WTC11 (cell line): ENCODE measurements at places on chromosomes 2 and 18. TPM values are rescaled to one million over a fixed set of nuclear protein-coding genes. Genes with fewer than 3 reads are reported as not detected.

HOXD13 gene
- total RNA-seq, result not detected in 3 replicates

SCYGR5 gene
- total RNA-seq, result not detected in 3 replicates

CACNB4 gene
- total RNA-seq, result 4.7 to 7.2 TPM (median 6.9 TPM) in 3 replicates

METTL4 gene
- 9.8 to 14.7 TPM (median 10.5 TPM) in 3 replicates for total RNA-seq

NYAP2 gene
- total RNA-seq, result not detected in 3 replicates

THUMPD2 gene
- total RNA-seq, result 13.6 to 19.6 TPM (median 14.7 TPM) in 3 replicates

SNORC gene
- total RNA-seq, result 2.8 to 3.4 TPM (median 3.4 TPM) in 3 replicates

SPC25 gene
- 23.2 to 29.2 TPM (median 28.6 TPM) in 3 replicates for total RNA-seq

ACKR3 gene
- 0.94 to 1.4 TPM (median 1.3 TPM) in 3 replicates for total RNA-seq

DNA sequence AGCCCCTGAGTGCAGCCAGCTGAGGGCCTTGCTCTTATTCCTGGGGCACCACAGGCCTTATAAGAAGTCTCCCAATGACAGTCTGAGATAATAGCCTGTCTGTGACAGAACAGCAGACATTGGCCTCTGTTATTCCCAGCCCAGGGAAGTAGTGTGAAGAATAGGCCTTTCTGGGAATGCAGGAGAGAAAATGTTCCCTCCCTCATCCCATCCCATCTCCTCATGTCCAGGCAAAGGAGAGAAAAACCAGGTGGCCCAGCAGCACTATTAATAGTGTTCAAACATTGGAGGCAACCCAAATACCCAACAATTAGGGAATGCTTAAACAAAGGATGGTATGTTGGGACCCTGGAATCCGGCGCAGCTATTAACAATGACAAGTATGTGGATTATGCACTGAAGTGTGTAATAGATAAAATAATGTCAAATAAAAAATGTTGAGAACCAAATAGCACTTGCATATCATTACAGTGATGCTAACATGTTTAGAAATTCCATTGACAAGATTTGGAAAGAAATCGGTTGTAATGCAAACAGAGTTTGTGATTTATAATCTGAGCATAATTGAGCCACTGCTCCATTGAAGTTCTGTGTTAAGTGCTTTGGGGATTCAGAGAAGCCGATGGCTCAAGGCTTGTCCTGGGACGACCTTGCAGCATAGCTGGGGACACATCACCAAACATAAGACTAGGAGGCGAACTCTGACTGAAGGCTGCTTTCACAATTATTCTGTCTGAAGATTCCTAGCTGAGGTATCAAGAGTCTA lies 69.3 kb downstream of the LBH start:
- DNase-seq, result no peak

DNA sequence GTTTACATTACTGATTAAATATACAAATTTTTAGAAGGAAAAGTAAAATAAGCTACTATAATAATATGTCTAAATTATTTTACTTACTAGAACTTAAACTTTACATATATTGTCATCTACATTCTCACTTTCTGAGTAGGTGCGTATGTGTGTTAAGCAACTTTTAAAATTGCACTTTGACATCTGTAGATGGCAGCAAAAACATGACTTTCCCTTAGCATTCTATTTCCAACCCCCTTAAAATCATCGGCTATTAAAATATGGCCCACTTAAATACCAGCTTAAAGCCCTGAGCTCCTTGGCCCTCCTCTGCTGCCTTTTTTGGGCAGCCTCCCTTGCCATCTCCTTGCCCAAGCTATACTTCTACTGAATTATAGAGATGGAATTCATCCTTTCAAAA lies 78.0 kb downstream of the UPP2 start:
- DNase-seq, result no peak

DNA sequence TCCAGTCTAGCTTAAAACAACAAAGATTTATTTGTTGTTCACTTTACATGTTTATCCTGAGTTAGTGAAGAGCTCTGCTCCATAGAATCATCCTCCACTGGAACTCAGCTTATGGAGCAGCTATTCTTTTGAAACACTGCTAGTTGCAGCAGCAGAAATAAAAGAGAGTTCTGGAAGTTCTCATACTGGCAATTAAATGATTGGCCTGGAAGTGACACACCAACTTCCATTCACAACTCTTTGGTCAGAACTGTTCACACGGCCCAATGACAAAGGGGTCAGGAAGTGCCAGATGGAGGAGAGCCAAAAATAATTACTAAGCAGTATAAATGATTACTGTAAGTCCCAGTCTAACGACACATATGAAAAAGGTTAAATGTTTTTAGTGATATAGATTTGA lies 39.1 kb downstream of the FBXO11 start:
- DNase-seq, result no peak

GRCh38 chr2:234003972-234004617 lies 46.4 kb upstream of the SPP2 start:
- no peak for DNase-seq

DNA sequence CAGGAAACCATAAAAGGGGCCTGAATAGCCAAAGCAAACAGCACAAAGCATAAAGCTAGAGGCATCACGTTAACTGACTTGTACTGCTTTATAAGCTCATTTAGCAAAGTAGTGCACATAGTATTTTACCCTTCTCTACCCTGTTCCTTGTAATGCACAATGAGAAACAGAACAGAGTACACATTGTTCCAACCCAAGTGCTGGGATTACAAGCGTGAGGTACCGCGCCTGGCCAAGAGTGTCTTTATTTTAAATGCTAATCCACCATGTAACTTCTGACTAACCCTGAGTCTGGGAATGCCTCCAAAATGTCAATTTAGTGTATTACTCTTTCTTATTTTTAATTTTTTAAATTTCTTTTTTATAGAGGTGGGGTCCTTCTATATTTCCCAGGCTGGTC lies 46.4 kb upstream of the STON1 start:
- no peak for DNase-seq

GRCh38 chr2:136323935-136324334 lies 206.0 kb upstream of the CXCR4 start:
- no peak for DNase-seq

GRCh38 chr2:136065384-136065783 lies 52.6 kb downstream of the CXCR4 start:
- DNase-seq, result no peak

- no peak for DNase-seq
Measured at GRCh38 chr18:79355433-79356335, 40.0 kb upstream of the NFATC1 start.

DNA sequence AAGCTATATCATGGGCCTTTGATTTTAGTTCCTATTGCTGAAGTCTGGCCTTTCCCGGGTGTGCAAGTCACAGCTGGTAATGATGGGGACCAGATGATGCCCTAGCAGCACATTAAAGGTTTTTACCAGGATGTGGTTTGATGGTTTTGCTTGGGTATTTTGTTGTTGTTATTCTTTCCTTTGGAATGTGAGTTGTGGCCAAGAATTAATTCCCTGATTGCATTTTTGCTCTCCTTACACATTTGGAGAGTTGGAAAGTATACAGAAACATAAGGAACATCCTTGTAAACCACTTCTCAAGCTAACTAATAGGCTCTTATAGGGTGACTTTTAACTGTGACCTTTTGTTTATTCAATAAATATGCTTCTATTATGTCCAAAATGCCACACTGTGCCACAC lies 154.1 kb upstream of the MMADHC start:
- no peak for DNase-seq

- DNase-seq, result peak; percentile 65
Measured at GRCh38 chr2:50746526-50746925, 285.4 kb downstream of the NRXN1 start.

- DNase-seq, result no peak
Measured at GRCh38 chr18:78169174-78169864, 810.3 kb upstream of the SALL3 start.

DNA sequence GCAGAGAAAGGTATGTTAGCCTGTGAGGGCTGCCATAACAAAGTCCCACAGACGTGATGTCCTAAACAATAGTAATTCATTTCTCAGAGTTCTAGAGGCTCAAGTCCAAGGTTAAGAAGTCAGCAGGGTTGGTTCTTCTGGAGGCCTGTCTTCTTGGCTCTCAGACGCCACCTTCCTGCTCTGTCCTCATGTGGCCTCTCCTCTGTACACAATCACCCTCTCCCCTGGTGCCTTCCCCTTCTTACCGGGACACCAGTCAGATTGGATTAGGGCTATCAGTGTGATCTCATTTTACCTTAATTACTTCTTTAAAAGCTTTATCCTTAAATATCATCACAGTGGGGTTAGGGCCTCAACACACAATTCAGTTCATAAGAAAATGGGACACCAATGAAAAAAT lies 860.5 kb downstream of the RNF144A start:
- DNase-seq, result no peak

DNA sequence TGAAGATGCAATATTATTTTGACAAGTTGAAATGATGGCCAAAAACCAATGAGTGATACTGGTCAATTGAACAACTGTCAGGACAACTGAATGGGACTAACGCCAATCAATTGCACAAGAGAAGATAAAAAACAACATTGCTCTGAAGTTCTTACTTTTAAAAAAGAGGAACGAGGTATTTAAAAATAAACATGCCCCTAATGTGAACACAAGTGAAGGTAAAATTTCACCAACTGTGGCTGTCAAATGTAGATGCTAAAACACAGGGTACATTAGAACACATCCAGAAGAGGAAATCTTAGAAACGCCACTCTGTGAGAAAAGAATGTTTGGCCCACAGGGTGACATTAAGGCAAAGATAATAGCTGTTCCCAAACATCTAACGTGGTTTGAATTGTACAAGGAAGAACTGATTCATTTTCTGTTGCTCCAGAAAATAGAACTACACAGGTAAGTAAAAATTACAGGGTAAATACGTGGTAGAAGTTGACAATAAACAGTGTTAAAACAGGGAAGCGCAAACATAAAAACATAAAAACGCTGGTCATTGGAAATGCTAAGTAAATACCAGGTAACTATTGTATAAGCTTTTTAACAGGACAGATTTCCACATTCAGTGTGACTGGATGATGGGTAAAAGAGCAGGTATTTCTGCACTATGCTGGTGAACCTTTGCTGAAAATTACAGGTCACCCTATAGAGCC lies 20.3 kb downstream of the LONRF2 start:
- DNase-seq, result no peak

GRCh38 chr2:26466662-26467310 lies 11.1 kb downstream of the OTOF start:
- no peak for DNase-seq

- DNase-seq, result no peak
Measured at GRCh38 chr2:237704501-237705434, 77.4 kb downstream of the LRRFIP1 start.

GRCh38 chr2:32498306-32498705 lies 129.5 kb upstream of the TTC27 start:
- no peak for DNase-seq

- peak; percentile 27 for DNase-seq
Measured at GRCh38 chr2:234496055-234496834, 636 bp downstream of the ARL4C start.

DNA sequence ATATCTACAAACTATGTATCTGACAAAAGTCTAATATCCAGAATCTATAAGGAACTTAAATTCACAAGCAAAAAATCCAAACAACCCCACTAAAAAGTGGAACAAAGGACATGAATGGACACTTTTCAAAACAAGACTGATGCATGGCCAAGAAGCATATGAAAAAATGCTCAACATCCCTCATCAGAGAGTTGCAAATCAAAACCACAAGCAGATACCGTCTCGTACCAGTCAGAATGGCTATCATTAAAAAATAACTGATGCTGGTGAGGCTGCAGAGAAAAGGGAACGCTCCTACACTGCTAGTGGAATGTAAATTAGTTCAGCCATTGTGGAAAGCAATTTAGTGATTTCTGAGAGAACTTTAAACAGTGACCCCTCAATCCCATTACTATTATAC lies 56.5 kb downstream of the CCBE1 start:
- DNase-seq, result no peak

GRCh38 chr2:215825707-215826106 lies 187.6 kb downstream of the MREG start:
- no peak for DNase-seq

- DNase-seq, result no peak
Measured at GRCh38 chr2:33238111-33238510, 238.3 kb upstream of the RASGRP3 start.

DNA sequence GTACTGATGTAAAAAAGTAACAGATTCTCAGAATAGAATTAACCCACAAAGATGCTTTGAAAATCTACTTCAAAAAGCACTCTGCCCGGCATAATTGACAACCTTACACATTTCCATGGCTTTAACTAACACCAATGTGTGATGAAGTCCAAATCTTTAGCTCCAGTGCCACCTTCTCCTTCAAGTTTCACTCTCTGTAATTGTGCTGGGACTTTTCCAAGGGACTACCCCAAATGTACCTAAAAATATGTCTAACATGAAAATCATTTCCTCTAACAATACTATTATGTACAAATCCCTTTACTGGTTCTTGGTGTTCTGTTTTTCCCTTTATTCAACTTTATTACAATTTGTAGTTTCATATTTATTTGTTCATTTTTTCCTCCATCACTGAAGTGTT lies 20.6 kb upstream of the UBE2E3 start:
- no peak for DNase-seq

DNA sequence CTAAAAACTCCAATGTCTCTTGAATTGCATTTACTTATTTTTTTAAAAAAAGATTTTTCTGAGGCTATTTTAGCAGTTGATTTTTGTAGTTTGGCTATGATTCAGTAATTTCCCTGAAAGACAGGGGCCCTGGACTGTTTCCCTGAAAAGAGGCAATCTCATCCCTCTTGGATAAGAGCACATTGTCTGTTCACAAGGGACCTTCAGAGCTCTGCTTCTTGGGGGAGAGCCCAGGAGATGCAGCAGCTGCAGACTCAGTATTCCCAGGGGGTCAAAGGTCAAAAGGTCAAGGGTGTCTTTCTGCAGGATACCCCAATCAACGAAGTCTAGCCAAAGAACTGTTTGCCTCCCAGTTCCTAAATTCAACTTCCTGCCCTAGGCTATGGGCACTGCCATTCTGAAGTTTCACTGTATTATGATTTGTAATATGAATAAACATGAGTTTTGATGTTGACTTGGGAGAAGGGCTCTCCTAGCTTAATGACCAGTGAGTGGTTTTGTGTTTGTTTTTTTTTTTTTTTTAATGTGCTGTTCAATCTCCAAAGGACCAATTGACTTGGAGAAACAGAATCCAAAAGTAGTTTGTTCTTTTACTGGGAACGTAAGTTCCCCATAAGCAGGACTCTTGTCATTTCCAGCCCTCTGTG lies 157.0 kb upstream of the SERPINE2 start:
- no peak for DNase-seq

- DNase-seq, result no peak
Measured at GRCh38 chr2:136376798-136377211, 258.9 kb upstream of the CXCR4 start.

- DNase-seq, result peak; percentile 87
Measured at GRCh38 chr2:46461011-46461674, 18.2 kb upstream of the TMEM247 start.

- DNase-seq, result no peak
Measured at GRCh38 chr2:179181002-179181401, 83.6 kb downstream of the SESTD1 start.

- DNase-seq, result no peak
Measured at GRCh38 chr2:22929998-22930397, 455.0 kb upstream of the KLHL29 start.

DNA sequence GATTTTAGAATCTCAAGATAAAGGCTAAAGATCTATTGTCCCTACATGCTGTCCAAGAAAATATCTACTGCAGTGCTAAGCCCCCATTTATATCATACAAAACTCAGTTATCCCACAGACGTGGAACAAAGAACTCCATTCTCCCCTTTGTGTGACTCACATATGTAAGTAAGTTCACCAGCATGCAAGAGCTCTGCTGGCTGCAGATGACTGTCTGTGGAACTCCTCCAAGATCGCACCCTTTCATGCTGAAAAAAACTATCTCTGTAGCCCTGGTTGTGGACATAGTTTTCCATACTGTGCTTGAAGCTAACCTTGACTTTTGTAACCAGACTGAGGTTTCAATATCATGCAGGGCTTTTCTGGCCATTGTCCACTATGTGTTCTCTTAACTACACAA lies 207.1 kb downstream of the ZNF521 start:
- no peak for DNase-seq

GRCh38 chr2:200667413-200667812 lies 81.6 kb downstream of the AOX1 start:
- DNase-seq, result no peak
